ENCODE measurements at places on chromosomes 7 and 10.

DNA sequence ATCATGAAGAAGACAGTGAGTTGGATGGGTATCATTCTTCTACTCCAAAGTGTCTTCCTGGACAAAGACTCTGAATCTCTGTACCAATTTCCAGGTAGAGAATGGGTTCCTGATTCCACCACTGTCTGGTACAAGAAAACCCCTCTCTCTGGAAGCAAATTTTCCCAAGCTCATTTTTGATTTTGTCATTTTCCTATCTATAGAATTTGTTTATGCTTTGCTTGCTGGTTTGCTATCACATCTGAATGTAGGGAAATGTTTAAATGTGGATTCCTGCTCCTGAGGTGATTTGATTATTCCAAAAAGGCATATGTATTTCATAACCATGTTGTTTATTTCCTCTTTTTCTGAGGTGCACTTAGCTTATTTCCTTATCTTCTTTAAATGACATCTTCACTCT is at the start of gene TAS2R16:
Gene TAS2R16, minus strand, starts transcription at position 101 of the 400 bp plus-strand sequence. Its CDS starts 66 bp downstream, at position 35.
- no peak for DNase-seq

GRCh38 chr10:29099001-29099400 is 189.9 kb upstream of the LYZL1 start:
- no peak for DNase-seq

DNA sequence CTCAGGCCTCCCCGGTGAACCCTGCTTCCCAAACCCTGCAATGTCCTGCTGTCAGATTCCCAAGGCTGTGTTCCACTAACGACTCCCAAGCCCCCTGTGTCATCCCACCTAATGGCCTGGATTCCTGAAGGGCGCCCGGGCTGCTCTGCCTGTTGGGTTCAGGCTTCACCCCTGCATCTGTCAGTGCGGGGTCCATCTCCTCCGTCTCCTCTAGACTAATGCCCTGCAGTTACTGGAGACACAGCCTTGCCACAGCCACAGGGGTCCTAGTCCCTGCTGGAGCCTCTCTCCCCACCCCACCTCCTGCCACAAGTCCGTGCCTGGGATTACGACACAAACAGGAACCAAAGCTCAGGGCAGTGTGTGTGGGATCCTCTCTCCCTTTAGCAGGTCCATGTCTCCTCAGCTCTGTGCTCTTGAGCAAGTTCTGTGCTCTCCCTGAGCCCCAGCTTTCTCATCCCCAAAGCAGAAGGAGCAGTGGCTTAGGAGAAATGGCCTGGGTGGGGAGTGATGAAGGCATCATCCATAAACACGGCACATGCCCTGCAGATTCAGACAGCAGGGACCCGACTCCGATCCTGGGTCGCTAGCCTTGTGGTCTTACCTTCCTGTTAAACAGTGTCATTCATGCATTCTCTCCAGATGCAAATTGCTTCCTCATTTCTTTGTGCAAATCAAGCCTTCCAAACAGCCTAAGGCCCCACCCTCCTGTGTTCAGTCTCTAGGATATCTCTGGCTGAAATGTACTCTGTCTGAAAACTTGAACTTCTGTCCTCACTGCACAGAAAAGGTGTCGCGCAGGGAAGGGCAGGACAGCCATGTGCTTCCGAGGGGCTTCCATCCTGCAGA is 8.2 kb upstream of the RBP3 start:
- no peak for DNase-seq

- DNase-seq, result no peak
Measured at GRCh38 chr10:117662126-117662525, 119.6 kb downstream of the EMX2 start.

DNA sequence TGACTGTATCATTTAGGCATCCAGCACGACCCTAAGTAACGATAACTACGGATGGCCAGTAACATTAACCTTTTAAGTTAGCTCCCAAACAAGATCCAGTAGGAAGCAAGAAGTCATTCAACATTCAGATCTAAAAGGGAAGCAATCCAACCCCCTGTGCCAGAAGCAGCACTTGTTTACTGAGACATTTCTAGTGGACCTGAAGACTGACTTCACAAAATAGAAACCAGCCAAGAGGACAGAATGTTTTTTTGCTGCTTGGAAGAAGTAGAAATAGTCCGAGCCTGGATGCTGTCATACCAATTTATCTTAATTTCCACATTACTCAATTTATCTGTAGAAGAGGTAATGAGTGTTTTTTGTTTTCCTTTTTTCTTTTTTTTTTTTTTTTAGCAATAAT is 88.0 kb upstream of the CTTNBP2 start:
- DNase-seq, result no peak

DNA sequence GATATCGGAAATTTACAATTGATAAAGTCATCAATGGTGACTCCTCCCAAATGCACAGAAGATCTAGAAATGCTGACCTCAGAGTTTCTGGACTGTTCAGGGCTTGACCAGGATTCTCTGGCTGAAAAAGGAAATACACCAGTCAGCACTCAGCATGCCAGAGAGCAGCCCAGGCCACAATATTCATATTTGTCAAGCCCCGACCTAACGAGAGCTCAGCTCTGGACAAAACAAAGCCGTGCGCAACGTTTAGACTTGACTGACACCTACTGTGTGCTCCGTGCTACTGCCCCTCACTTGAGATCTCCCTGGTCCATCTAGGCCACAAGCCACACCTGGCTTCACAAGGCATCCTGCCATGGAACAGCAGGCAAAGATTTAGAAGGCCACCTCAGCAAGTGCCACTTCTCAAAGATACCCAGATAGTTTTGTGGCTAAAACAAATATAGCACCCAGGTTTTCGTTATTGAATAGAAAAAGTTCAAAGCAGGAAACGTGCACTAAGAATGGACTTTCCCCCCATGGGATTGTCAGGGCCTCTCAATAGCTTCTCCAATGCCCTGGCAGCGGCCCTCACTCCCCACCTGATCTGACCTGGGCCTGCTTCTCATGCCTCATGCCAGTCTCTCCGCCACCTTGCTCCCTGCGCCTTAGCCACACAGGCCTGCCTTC is 218.3 kb downstream of the FAM107B start:
- no peak for DNase-seq

DNA sequence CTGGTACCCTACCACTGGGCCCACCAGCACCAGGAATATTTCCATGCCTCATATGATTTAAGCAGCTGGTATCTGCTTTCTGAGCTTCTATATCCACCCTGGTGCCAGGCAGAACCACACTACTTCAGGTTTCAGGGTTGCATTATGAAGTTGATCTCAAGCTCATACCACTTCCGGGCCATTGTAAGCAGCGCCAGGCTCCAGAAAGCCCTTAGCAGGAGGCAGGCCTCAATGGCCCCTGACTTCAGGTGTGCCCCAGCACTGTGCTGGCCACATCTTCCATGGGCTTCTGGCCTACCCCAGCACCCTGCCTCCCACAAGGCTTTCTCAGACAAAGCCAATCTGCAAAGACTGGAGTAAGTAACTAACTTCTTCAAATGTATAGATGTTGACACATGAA is 391.3 kb upstream of the GRM3 start:
- no peak for DNase-seq

DNA sequence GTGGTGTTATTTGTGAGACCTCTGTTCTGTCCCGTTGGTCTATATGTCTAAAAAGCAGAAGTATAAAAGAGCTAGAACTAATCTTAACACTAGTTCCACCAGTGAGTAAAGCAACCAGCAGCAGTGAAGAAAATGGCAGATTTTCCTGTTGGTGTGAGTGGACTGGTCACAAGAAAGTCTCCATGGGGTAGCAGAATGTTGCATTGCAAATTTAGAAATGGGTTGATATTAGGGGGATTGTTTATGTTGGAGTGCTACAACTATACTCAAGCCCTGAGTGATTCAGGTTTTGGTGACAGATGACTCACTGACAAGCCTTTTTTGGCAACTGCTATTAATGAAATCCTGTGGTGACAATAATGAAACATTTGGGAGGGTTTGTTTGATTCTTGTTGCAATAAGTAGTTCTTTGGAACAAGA is 5.6 kb downstream of the AVL9 start:
- DNase-seq, result no peak

DNA sequence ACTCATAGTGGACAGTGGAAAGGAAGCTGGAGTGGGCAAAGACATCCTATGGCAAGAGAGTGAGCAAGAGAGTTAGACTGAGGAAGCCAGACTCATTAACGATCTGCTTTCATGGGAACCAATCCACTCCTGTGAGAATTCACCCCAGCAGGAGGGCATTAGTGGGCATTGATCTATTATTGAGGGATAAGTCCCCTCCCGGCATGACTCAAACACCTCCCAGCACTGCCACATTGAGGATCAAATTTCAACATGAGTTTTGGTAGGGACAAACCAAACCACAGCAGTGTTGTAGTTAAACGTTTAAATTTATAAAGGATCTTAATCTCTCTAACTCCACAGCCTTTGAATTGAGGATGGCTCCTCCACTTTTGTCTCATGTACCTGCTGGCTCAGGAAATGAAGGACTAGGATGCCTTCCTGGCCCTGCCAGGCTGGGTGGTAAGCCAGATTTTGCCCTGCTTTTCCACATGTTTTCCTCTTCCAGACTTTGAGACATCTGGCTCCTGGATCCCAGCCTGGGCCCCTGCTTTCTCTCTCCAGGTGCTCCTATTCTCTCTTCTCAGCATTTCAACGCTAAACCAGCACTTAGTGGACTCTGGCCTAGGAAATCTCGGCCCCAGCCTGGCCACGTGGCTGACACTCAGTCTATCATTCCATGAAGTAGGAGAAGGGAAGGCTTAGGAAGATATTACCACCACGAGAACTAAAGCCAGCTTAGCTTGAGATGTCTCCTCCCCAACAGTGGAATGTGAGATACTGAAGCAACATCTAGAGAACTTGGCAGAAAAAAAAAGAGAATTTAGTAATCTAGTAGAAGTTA is 96.5 kb upstream of the PIP4K2A start:
- DNase-seq, result no peak

DNA sequence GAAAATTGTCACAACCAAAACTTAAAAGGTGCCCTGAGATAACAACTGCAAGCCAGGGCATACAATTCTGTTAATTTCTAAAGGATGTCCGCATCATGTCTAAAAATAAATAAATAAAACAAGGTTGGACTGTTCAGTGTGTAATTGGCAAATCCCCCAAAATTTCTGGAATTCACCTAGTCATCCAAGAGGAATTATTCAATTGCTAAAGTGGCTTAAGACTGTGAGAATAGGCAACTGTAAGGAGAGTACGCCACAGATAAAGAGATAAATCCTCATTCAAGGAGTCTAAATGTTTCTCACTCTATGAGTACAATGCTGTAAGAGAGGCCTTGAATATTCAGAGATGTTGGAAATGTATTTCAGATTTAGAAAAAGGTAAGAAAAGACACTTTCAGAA is 37.2 kb downstream of the PIK3AP1 start:
- no peak for DNase-seq

- DNase-seq, result no peak
Measured at GRCh38 chr10:30285970-30286369, 63.1 kb downstream of the MTPAP start.

DNA sequence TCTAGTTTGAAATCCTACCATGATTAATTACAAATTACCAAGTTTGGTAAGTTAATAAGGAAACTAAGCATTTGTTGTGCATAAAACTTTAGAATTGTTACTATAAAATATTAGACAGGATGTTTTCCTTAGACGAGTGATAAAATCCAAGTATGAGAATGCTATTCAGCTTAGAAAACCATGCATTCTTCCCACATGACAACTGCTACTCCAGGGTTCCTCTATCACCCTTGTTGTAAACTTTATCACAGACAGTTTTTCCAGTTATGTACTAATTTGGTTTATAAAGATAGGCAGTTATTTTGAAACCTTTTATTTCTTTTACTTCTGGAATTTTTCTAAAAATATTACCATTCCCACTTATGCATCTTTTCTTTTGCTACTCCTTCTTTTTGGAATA is 52.0 kb downstream of the SIRT1 start:
- DNase-seq, result no peak

DNA sequence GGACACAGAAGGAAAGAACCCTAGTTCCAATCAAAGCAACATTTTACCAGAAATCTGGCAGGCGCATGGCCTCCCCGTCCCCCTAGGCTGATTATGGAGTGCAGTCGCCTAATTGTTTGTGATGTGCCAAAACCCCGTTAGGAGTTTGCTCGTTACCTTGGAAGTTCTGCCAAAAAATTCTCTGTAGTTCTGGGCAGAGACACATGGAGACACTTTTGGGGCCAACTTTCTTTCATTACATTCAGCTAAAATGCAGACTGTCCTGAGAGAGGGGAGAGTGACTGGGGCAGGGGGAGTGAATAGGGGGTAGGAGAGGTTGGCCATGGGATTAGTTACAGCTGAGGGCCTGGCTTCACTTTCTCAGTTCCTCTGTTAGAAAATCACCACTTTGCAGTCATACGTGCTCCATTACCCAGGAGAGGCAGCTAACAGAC is 158.0 kb upstream of the NPVF start:
- DNase-seq, result no peak

GRCh38 chr10:52170776-52171175 is 143.3 kb upstream of the DKK1 start:
- DNase-seq, result no peak

- DNase-seq, result peak; percentile 66
Measured at GRCh38 chr7:68511281-68511680, 1087.0 kb upstream of the AUTS2 start.

- no peak for DNase-seq
Measured at GRCh38 chr7:55649238-55649637, 76.9 kb upstream of the VOPP1 start.

GRCh38 chr7:93165447-93165846 is 17.3 kb upstream of the SAMD9L start:
- no peak for DNase-seq

GRCh38 chr10:125502276-125502675 is 180.7 kb downstream of the TEX36 start:
- DNase-seq, result no peak

GRCh38 chr7:90599038-90599437 is 2.9 kb downstream of the CDK14 start:
- no peak for DNase-seq

DNA sequence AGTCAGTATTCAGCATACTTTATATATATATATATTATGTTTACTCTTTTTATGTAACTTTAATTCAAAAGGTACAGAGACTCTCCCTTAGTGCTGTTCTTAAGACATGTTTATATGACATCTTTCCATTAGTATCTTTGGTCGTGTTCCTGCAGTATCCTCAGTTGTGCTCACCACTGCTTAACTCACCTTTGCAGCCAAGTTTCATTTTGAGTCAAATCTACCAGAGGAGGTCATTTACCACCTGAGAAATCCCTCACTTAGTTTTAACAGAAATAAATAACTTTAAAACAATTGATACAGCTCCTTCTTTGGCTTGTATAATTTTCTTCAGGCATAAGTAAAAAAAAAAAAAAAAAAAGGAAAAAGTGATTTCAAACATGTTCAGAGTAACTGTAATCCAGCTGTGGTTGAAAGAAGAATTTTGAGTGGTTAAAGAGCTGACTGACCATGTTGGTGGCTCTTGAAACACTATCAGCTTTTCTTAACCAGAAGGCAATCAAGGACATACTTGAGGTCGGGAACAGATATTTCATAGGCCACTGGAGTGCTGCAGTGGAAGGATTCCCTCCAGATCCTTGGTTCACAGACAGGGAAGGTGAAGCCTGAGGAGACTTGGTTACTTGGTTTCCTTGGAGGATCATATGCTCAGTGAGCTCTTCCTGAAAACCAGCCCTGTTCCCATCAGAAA is 116.8 kb downstream of the AUTS2 start:
- no peak for DNase-seq

- DNase-seq, result no peak
Measured at GRCh38 chr7:75984130-75985008, 10.0 kb downstream of the TMEM120A start.
